Caco-2 (cell line): ENCODE measurements at places on chromosomes 5 and 9.

DNA sequence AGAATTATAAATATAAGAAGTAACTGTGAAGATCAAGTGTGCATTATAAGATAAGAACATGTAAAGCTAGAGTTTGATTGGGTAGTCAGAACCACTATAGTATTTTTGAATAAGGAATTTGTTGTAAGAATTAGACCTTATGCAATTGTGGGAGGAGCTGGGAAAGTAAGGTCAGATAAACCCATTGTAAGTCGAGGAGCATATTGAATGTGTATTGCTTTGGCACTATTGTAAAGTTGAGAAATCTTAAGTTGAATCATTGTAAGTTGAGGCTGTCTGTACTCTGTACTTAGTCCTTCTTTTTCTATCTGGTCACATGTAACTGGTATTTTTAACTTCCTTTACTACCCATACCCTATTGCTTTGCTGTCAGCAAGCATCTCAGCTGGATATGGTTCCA, 158.7 kb downstream of the CCDC171 start:
- no peaks in the 10 kb centered on the region for H3K4me1 ChIP-seq
- H3K27me3 ChIP-seq: no peaks in the 10 kb centered on the region
- H3K4me3 ChIP-seq: no peak overlapping the region

GRCh38 chr9:105475302-105475701, 27.5 kb downstream of the FSD1L start:
- H3K36me3 ChIP-seq: no peaks in the 10 kb centered on the region
- H3K27ac ChIP-seq: no peak overlapping the region
- no peak for DNase-seq
- H3K27me3 ChIP-seq: no peaks in the 10 kb centered on the region
- H3K4me1 ChIP-seq: no peaks in the 10 kb centered on the region

GRCh38 chr5:145111420-145111819, 723.7 kb downstream of the PRELID2 start:
- no peaks in the 10 kb centered on the region for H3K27me3 ChIP-seq
- H3K4me3 ChIP-seq: no peak overlapping the region
- no peak overlapping the region for H3K27ac ChIP-seq
- no peaks in the 10 kb centered on the region for H3K36me3 ChIP-seq
- no peak for DNase-seq

DNA sequence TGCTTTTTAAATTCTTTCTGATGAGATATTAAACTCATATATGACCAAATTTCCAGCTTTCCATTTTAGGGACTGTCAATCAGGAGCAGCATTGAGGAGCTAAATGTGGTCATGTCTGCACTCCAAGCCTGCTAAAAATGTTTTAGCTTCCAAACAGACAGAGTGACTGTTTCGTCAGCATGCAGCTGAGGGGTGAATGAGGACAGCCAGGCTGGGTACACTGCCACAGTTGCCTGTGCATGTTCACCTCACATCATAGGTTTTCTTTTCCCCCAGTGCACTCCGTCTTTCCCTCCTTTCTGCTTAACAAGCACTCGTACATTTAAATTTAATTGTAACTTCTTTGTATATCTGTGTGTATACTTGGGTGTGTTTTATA, 138.1 kb downstream of the ARRDC3 start:
- no peak overlapping the region for H3K27ac ChIP-seq
- no peaks in the 10 kb centered on the region for H3K4me1 ChIP-seq
- no peak for DNase-seq
- no peaks in the 10 kb centered on the region for H3K36me3 ChIP-seq
- no peak overlapping the region for H3K4me3 ChIP-seq
- no peaks in the 10 kb centered on the region for H3K27me3 ChIP-seq

DNA sequence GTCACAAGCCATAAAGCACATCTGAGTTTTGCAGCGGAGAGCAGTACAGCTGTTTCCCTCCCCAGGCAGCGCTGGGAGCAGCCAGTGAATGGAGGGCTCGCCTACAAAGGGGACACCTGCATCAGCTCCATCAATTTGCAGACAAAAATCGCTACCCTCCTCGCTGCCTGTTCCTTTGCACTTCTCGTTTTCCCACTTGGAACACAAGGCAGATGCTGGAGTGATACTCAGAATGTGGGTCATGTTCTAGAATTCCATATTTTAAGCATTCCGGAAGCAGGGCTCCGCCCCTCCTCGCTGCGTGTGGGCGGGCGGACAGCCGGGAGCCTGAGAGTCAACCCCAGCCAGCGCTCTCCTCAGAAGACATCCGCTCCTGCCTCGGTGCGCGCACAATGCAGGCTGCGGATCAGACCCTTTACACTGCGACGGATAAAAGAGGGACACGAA, 92.1 kb downstream of the LMNB1 start:
- no peak overlapping the region for H3K27ac ChIP-seq
- no peaks in the 10 kb centered on the region for H3K4me1 ChIP-seq
- H3K36me3 ChIP-seq: no peaks in the 10 kb centered on the region
- no peak overlapping the region for H3K4me3 ChIP-seq
- DNase-seq: no peak

DNA sequence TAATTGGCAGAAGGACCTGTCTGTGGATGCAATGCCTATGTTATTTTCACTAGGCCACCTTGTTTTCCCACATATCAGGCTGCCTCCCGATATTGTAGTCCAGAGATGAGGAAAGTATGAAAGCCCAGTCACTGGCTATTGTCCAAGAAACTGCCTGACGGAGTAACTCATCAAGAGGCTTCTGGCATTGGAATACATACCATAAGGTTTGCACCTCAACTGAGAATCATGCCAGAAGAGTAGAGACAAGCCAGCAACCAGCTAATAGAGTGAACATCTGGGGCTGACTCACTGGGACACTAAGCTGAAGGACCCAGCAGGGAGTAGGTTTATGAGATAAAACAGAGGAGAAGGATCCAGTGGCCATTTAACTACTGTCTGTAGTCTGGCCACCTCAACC, 137.2 kb upstream of the FST start:
- no peaks in the 10 kb centered on the region for H3K27me3 ChIP-seq
- no peak overlapping the region for H3K27ac ChIP-seq
- H3K36me3 ChIP-seq: no peaks in the 10 kb centered on the region
- no peak overlapping the region for H3K4me3 ChIP-seq
- H3K4me1 ChIP-seq: 0 out of 2 replicates have a peak, but pooled peaks cover 6% of the 10 kb centered on the region

DNA sequence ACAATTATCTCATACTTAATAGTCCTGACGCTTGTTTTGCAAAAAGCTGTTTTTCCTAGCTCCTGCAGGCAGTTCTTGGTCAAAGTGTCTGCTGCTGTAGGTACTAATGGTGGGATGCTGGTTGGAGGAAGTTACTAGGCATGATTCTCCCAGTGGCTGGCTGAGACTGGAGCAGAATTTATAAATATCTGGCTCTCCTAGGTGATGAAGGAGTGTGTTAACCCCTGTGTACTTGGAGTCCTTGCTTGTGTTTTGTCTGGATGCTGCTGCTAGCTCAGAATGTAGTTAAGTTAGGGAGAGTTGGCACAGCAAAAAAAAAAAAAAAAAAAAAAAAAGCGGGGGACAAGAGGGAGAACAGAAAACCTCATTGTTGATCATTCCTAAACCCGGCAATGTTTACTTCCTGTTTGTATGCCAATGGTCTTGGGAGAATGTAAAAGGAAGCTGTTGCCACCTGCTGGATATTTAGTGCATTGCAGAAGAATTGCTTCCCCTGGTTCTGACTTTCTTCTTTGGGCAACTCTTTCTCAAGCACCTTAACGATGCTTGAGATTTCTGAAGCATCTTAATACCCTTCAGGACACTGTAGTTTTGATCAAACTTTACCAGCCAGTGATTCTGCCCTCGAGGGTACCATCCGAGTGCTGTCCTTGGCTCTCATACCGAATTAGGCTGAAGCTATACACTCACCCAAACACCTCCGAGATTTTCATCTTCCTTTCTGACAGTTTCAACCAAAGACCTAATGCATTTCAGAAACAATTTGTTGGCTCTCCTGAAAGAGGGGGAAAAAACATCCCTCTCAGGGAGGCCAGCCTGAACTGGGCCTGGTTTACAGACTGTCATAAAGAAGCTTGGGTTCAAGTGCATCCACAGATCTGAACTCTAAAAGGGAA, 71.7 kb upstream of the WWC1 start:
- no peaks in the 10 kb centered on the region for H3K36me3 ChIP-seq
- no peak overlapping the region for H3K4me3 ChIP-seq
- H3K27ac ChIP-seq: no peak overlapping the region
- H3K4me1 ChIP-seq: no peaks in the 10 kb centered on the region; the same call in 1 of the 2 replicates
- 0 out of 2 replicates have a peak, but pooled peaks cover 1% of the 10 kb centered on the region for H3K27me3 ChIP-seq

DNA sequence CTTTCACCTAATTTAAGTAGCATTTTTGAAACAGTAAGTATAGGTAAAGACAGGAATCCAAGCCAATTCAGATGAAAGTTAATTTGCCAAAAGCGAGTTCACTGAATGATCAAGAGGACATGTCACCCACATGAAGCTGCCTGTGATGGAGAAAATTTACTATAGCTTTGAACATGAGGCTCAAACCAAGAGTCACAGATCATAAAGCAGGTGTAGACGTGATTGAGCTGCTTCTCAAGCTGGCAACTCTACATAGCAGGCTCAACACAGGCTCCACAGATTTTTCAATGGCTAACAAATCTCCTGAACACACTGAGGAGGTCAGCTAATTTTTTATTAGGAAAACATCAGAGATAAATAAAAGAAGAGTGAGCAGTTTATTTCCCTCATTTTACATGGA, 173.7 kb downstream of the FAM114A2 start:
- DNase-seq: no peak
- H3K27me3 ChIP-seq: no peaks in the 10 kb centered on the region

DNA sequence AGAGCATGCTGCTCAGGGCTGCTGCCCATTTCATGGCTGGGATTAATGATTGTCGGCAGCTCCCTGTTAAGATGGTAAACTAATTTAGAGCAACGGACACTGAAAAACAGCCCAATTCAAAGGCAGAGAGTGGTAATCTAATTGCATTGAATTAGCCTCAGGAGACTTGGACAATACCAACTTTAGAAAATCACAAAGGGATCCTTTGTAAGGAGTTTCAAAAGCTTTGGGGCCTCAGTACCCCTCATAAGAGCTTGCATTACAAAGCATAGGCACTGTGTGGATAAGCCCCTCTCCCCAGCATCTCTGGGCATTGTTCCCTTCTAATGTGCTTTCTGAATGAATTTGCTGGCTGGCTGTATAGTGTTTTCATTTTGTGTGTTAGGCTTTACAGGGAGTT, 6.7 kb downstream of the GLRA1 start:
- H3K4me3 ChIP-seq: no peak overlapping the region
- no peak overlapping the region for H3K27ac ChIP-seq
- no peaks in the 10 kb centered on the region for H3K4me1 ChIP-seq
- H3K36me3 ChIP-seq: no peaks in the 10 kb centered on the region
- DNase-seq: no peak

GRCh38 chr5:94375801-94376200, 242.6 kb downstream of the KIAA0825 start:
- no peaks in the 10 kb centered on the region for H3K27me3 ChIP-seq
- H3K27ac ChIP-seq: no peak overlapping the region
- no peak for DNase-seq
- H3K4me3 ChIP-seq: no peak overlapping the region
- H3K4me1 ChIP-seq: no peaks in the 10 kb centered on the region
- no peaks in the 10 kb centered on the region for H3K36me3 ChIP-seq

DNA sequence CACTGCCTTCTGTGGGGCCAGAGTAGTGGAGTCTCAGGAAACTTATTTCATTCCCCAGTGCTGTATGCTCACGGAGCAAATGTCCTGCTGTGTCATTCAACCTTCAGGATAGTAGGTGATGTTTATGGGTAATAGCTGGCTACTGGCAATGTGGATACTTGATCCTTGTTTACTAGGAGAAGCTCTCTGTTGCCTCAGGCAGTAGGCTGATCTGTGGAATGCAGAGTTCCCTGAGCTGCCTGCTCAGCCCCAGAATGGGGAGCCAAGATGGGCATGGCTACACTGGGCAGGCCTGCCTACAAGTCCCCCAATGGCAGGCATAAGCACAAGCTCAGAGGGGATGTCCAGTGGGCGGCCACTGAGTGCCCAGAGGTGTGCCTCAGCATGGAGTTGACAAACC, 323.1 kb upstream of the KCNN2 start:
- DNase-seq: no peak
- H3K4me1 ChIP-seq: no peaks in the 10 kb centered on the region
- H3K36me3 ChIP-seq: no peaks in the 10 kb centered on the region

GRCh38 chr5:171470420-171470819, 51.0 kb downstream of the FGF18 start:
- no peaks in the 10 kb centered on the region for H3K36me3 ChIP-seq
- H3K4me3 ChIP-seq: no peak overlapping the region
- H3K4me1 ChIP-seq: no peaks in the 10 kb centered on the region
- no peaks in the 10 kb centered on the region for H3K27me3 ChIP-seq

- DNase-seq: no peak
- H3K27me3 ChIP-seq: no peaks in the 10 kb centered on the region
- H3K4me1 ChIP-seq: no peaks in the 10 kb centered on the region
- H3K27ac ChIP-seq: no peak overlapping the region
Observed at GRCh38 chr5:72248410-72248981, 71.5 kb downstream of the MRPS27 start.

GRCh38 chr5:41770799-41771198, 99.4 kb downstream of the OXCT1 start:
- no peaks in the 10 kb centered on the region for H3K27me3 ChIP-seq
- no peak overlapping the region for H3K4me3 ChIP-seq
- no peaks in the 10 kb centered on the region for H3K36me3 ChIP-seq
- DNase-seq: no peak

- DNase-seq: no peak
- H3K4me3 ChIP-seq: no peak overlapping the region
- no peaks in the 10 kb centered on the region for H3K27me3 ChIP-seq
- H3K4me1 ChIP-seq: no peaks in the 10 kb centered on the region
Observed at GRCh38 chr5:133962801-133963476, 5.5 kb downstream of the C5orf15 start.

GRCh38 chr9:38008168-38009034, 60.6 kb downstream of the SHB start:
- H3K36me3 ChIP-seq: no peaks in the 10 kb centered on the region
- DNase-seq: peak; percentile 56
- H3K27me3 ChIP-seq: no peaks in the 10 kb centered on the region
- H3K4me3 ChIP-seq: no peak overlapping the region
- peaks cover 21% of the 10 kb centered on the region for H3K4me1 ChIP-seq

DNA sequence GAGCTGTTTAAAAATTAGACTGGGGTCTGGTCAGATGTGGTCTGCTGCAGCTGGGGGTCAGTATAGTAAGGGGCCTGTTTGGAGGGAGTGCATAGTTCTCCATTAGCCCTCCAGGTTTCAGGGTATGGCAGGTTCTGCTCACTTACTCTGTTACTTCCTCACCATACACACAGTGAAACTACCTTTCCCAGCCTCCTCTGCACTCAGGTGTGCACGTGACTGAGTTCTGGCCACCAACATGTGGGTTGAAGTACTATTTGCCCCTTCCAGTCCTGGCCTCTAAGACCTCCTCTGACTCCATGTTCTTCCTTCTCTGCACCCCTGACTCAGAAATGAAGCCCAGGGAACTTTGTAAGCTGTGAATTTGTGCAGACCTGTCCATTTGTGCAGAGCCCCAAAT, 190.5 kb upstream of the CLINT1 start:
- H3K27me3 ChIP-seq: no peaks in the 10 kb centered on the region
- H3K36me3 ChIP-seq: no peaks in the 10 kb centered on the region
- no peak for DNase-seq
- H3K4me1 ChIP-seq: no peaks in the 10 kb centered on the region

- H3K27ac ChIP-seq: no peak overlapping the region
- H3K4me1 ChIP-seq: no peaks in the 10 kb centered on the region
- no peak for DNase-seq
- no peaks in the 10 kb centered on the region for H3K27me3 ChIP-seq
Observed at GRCh38 chr9:84947412-84947972, 278.0 kb downstream of the NTRK2 start.
